ENCODE measurements at places on chromosomes 6 and 20.

DNA sequence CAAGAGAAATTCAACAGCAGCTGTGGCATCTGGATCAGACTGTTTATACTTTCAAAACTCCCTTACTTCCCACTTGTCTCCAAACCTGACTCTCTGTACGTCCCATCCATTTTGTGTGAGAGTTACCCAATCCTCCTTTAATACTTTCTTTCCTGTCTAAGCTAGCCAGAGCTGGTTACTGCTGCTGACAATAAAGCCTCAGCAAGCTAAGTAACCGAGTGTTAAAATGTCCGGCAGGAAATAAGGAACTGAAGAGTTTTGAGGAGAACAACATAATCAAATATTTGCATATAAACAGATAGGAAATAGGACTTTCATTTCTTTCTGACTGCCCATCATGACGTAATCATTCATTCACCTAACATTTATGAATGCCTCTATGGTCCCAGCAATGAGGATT lies 11.6 kb downstream of the TMEM30A start:
- DNase-seq, result no peak

DNA sequence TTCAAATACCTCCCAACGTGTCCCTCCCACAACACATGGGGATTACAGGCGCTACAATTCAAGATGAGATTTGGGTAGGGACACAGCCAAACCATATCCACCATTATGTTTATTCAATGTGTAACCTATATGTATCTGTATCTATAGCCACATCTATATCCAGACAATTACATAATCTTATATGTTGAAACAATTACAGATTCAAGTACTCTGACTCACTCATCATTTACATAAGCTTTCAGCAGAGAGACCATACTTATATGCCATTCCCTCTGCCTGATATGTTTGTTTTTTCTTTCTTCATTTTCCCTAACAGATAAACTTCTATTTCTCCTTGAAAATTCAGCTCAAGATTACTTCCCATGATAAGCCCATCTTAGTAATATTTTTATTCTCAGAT lies 163.6 kb downstream of the LAMA2 start:
- DNase-seq, result no peak

DNA sequence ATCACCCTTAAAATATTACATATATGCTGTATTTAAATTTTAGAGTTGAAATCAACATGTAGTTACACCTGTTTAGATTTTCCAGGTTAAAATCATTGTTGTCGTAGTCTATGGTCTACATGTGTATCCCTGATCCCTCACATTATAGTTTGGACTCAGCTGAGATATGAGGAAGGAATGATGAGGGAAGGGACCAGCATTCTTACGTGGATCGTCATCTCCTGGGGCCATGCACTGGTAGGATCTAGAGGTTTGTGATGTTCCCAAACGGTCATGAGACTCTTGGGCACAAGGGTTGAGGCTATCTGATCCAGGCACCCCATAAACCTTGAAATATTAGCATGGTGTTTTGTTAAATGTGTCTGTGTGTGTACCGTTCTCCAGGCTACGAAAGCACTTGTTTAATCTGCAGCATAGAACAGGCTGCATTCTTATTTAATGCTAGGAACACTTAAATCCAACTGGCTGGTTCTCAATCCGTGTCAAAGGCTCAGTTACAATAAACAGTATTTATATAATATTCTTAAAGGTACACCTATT lies 55.4 kb downstream of the IPCEF1 start:
- no peak for DNase-seq

- DNase-seq, result no peak
Measured at GRCh38 chr20:36318166-36318565, 12.0 kb downstream of the DLGAP4 start.

- no peak for DNase-seq
Measured at GRCh38 chr6:167400482-167401138, 75.7 kb downstream of the TTLL2 start.

- no peak for DNase-seq
Measured at GRCh38 chr20:62446888-62447869, 19.8 kb upstream of the RBBP8NL start.

- DNase-seq, result no peak
Measured at GRCh38 chr20:48861444-48861843, 33.6 kb upstream of the PREX1 start.

GRCh38 chr6:452301-453067 lies 60.9 kb downstream of the IRF4 start:
- DNase-seq, result no peak

- peak; percentile 55 for DNase-seq
Measured at GRCh38 chr6:25042036-25042521, 106.3 kb upstream of the RIPOR2 start.

DNA sequence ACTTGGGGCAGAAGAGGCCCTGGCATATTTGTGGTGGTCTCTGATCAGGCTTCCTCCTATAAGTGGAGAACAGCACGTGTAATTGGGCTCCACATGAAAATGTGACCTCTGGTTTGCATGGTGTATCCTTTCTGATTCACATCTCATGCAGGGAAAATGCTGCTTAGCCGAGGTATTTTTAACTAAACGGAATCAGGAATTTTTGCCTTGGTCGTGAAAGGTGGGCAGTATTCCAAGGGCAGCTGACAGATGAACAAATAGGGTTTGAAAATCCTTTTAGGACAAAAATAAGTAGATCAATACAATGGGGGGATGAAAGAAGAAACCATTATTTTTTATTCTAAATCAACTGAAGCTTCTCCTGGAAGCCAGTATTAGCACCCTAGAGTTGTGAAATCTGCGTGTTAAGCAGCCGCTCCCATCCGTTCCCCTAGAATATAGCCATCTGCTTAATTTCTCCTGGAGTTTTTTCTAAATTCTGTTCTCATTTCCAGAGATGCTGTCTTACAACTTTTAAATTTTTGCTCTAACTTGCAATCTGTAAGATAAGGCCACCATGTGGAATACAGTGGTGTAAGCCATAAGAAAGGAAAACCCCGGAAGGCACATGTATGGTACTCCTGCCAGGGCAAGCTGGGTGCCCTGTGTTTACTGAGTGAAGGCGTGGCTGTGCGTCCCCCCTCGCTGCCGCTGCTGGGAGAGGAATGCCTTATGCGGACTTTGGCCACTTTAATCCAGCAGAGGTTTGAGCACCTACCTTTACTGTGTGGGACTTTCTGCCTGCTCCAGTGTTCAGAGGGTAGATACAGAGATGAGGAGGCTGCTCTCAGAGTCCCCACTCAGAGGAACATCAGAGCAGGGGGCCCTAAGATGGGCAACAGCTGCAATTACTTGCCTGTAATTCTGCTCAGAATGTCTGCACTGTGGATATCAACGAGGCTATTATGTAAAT lies 52.4 kb downstream of the SYNJ2 start:
- no peak for DNase-seq

DNA sequence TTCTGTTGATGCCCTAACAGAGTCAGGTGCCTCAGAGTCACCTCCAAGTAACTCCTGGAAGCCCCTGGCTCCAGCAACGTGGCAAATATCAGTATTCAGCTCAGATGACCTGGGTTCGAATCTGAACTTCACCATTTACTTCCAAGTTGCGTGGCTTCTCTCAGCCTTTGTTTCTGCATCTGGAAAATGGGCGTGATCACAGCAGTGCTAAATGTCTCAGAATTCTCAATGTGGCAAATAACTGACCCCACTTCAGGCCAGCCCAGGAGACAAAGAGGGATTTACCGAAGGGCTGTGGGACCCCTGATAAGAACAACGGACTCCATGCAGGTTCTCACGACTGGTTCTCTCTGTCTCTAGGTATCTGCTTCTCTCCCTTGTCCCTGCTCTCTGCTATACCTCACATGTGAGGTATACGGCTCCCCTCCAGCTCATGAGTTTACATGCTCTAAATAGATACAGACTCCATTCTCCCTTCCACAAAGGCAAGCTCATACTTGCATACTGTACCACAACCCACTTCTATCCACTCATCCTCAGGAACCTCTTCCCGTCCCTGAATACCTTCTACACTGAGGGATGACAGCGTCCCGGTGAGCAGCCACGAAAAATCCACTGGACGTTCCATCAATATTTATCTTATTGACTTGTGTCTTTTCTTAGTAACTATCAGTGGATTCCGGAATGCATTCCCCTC lies 84.1 kb downstream of the SNX5 start:
- no peak for DNase-seq

GRCh38 chr6:11795403-11795802 lies 16.8 kb upstream of the ADTRP start:
- no peak for DNase-seq

DNA sequence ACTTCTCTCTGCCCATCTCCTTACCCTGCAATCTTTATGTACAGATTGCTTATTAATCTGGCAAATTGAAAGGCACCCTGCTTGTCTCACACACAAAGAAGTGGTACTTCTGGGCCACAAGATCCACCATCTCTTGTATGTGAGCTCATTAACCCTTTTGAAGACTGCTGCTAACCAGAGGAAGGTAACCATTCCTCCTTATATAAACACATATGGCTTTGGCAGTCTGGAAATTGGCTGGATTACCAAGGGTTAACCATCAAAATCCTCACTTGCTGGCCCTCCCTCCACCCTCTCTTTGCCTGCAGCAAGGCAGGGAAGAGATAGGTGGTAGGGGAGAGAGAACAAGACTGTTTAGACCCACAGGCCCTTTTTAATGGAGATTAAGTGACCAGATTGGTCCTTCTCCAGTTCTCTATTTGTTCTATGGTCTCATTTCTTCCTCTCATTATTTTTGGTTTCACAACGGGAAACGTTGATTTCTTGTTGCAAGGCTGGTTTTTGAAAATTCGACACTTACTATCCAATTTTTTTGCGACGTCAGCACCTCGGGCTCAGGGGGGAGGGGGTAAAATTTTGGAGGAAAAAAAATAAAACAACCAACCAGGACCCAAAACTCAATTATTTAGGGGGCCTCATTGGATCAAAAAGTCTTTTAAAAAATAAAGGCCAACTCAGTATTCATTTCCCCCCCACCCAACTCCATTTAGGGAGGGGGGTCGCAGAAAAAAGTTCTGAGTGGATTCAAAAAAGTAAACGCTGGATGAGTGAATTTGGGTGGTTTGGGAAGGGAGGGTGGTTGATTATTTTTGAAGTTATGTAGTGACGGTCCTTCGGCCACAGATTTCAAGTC lies 859 bp downstream of the PPP1R10 start:
- DNase-seq, result peak; percentile 11

DNA sequence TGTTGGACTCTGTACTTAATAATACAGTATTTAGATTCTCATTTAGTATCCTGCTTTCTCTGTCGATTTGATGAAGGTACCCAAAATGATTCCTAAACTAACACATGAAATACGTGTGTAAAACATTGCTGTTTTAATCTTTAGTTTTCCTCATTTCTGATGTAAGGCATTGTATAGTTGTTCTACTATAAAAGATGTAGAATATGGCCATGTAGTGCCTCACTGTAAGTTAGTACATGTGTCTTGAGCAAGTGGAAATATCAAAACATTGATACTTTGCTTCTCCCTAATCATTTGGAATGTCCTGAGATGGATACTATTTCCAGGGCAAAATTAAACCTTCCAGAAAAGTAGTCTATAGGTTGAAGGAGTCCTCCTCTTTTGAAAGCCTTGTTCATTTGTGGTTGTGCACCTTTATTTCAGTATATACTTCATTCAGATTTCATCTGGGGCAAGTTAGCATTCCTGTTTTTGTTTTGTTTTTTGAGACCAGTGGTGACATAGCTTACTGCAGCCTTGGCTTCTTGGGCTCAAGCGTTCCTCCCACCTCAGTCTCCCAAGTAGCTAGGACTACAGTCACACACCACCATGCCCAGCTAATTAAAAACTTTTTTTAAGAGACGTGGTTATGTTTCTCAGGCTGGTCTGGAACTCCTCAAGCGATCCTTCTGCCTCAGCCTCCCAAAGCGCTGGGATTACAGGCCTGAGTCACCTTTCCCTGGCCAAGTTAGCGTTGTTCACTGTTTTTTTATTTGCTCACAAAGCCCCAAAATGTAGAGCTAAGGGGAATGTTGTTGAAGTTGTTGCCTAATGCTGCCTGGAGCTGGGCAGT lies 11.6 kb downstream of the SRSF3 start:
- DNase-seq, result no peak

DNA sequence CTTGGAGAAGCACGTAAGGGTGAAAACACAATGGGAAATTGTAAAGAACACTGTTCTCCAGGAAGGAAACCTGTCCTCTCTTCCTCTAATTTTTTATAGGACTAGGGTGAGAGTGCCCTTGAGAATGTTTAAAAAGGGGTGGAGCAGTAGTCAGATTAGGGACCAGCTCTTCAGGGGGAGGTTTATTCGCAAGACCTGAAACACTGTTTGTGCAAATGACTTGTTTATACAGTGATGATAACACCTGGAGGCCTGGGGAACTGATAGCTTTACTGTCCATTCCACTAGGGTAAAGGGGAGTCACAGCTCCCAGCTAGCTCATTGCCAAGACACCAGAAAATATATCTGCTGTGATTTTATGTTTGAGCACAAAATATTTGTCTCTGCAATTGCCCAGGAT lies 8.1 kb upstream of the FUT9 start:
- no peak for DNase-seq

GRCh38 chr20:44780226-44780625 lies 30.1 kb downstream of the RIMS4 start:
- DNase-seq, result peak; percentile 15

- no peak for DNase-seq
Measured at GRCh38 chr6:27130668-27131428, 116.7 kb upstream of the PRSS16 start.

DNA sequence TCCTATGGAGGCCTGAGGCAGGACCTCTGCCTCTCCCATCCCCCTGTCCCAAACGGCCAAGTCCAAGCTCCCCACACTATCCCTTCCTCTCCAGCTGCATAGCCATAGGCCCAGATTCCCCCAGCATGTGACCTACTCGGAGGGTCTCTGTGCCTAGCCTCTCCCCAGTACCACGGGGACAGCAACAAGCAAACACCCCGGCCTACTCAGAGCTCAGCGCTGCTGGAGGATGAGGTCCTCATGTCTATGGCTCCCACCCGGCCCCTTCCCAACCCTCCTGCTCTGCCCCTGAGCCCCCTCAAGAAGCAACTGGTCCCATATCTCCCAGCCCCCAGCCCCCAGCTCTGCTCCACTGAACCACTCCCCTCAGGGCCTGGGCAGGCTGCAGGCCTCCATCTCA lies 24.2 kb downstream of the RNASET2 start:
- DNase-seq, result no peak

DNA sequence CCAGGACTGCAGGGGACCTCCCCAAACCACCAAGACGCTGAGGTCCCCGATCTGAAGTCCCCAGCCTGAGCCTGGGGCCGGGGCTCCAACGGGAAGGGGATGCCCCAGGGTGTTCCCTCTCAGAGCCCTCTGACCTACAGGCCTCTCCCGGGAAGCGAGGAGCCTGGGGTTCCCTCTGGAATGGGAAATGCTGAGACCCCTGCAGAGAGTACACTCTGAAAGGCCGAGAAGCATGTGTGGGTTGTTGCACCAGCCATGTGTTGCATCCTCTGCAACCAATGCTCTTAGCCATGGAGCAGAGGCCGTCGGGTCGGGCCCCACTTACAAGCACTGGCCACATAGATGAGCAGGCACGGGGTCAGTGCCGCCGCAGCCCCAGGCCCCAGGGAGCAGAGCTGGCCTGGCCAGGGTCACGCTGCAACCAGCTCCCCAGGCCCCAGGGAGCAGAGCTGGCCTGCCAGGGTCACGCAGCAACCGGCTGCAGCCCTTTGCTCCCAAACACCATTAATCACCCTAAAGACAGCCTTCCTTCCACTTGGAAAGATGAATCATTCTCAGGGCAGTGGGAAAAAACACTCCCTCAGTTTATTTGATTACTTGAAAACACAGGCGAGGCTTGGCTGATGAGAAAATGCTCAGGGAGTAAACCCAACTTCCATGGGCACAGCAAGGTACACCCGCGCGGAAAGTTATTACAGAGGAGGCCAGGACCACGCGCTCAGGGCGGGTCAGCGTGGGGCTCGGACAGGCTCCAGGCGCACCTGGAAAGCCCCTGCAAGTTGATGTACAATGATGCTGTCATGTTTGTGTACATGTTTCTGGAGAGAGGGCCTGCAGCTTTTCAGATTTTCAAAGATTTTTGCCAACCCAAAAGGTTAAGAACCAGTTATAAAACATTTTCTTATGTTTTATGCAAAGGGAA lies 78.0 kb upstream of the AFDN start:
- DNase-seq, result no peak

Data from GDM1 (cell line).